ENCODE measurements at places on chromosomes 1 and 21.

- no peak for DNase-seq
Measured at GRCh38 chr1:183778568-183779433, 26.1 kb upstream of the RGL1 start.

GRCh38 chr1:30403726-30404125 is 319.7 kb downstream of the MATN1 start:
- DNase-seq, result no peak

- DNase-seq, result no peak
Measured at GRCh38 chr1:182191381-182192115, 130.0 kb upstream of the ZNF648 start.

- DNase-seq, result no peak
Measured at GRCh38 chr1:32427264-32427963, 33.2 kb upstream of the BSDC1 start.

DNA sequence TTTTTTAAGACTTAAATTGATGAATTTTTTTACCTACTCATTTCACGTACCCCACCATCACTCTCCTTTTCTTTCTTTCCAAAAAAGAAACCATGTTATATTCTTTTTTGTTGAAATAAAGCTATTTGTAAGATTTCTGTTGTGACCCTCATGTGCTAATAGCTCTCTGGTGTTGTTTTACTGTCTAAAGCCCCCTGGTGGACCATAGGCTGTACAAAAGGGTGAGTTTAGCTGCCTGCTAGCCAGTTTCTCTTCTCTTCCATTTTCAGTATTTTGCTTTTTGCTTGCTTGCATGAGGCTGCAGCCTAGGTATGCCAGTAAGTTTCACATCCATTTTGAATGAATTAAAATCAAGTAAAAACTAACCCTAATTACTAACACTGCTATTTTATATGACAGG is 15.6 kb upstream of the VAMP3 start:
- no peak for DNase-seq

- DNase-seq, result no peak
Measured at GRCh38 chr1:213585959-213586586, 401.7 kb upstream of the PROX1 start.

GRCh38 chr1:157274698-157275534 is 136.7 kb upstream of the ETV3 start:
- no peak for DNase-seq

DNA sequence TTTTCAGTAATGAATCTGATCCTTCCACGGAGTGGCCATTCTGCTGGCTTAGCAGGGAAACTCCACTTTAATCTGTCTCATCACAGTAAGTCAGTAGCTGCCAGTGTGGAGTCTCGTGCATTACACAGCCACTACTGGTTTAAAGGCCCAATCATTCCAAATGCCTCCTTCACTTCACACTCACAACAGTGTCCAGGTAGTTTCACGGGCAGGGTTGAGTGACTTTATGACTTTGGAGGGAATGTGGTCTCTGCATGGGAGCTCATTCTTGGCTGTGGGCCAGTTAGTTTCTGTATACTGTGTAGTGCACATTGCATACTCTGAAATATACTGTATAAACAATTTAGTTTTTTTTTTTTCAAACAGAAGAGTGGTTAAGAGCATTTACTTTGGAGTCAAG is 34.6 kb upstream of the C1orf87 start:
- DNase-seq, result no peak

DNA sequence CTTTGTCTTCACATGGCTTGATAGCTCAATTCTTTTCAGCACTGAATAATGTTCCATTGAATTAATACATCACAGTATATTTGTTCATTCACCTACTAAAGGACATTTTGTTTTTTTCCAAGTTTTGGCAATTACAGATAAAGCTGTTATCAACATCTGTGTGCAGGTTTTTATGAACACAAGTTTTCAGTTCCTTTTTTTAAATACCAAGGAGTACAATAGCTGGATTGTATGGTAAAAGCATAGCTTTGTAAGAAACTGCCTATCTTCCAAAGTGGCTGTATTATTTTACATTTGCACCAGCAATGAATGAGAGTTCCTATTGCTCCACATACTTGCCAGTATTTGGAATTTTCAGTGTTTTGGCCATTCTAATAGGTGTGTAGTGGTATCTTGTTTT is 4.8 kb upstream of the MCOLN2 start:
- DNase-seq, result no peak

DNA sequence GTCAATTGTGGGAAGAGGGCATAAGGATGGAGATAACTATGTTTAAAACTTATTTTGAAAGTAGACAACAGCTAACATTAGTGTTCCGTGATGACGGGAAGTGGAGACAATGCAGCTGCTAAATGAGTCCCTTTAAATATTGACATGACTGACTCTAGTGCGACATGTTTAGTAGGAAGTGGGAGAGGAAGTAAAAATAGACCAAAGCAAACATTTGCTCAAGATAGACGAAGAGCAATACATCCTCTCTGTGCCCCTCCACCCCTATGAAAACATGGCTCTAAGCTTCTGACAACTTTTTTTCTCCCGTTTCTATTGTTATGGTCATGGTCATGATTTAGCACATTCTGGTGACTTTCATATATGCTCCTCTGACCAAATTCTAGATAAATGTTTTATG is 60.0 kb upstream of the HMCN1 start:
- DNase-seq, result no peak

GRCh38 chr21:41868062-41868710 is 11.0 kb downstream of the PRDM15 start:
- peak; percentile 63 for DNase-seq

GRCh38 chr1:35980090-35980489 is 49.2 kb downstream of the AGO3 start:
- no peak for DNase-seq

DNA sequence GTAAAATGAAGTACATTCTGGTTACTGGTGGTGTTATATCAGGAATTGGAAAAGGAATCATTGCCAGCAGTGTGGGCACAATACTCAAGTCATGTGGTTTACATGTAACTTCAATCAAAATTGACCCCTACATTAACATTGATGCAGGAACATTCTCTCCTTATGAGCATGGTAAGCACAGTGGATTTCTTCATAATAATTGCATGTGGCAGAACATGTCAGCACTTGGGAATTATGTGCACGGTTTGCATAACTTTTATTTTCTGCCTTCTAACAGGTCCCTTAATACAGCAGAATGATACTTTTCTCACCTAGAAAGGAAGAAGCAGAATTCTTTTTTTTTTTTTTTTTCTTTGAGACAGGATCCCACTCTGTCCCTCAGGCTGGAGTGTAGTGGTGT is 3.8 kb downstream of the CTPS1 start:
- no peak for DNase-seq

GRCh38 chr1:171251042-171251951 is 3.0 kb downstream of the FMO1 start:
- DNase-seq, result no peak

GRCh38 chr1:238450976-238451375 is 560.3 kb upstream of the ZP4 start:
- DNase-seq, result no peak

- no peak for DNase-seq
Measured at GRCh38 chr1:90616395-90616794, 100.7 kb downstream of the BARHL2 start.

DNA sequence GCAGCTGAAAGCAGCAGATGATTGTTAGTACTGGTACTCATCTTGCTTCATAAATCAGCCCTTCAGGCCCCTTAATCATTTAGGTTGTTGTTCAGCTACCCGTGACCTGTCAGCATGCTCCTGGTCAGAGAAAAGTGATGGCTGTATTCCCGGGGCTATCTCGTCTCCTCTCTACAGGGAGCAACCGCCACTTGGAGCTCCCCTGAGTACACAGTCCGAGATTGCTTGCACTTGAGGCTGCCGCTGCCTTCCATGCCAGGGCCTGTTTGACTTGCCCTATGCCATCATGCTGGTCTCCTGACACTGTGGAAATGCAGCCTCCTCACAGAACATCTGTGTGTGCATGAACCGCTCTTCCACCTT is 97.5 kb downstream of the SPATA46 start:
- DNase-seq, result no peak

- DNase-seq, result no peak
Measured at GRCh38 chr1:58047265-58047858, 499.2 kb downstream of the OMA1 start.

- no peak for DNase-seq
Measured at GRCh38 chr1:118821801-118822200, 166.3 kb downstream of the TBX15 start.

- no peak for DNase-seq
Measured at GRCh38 chr1:73911849-73912248, 286.1 kb downstream of the LRRIQ3 start.

DNA sequence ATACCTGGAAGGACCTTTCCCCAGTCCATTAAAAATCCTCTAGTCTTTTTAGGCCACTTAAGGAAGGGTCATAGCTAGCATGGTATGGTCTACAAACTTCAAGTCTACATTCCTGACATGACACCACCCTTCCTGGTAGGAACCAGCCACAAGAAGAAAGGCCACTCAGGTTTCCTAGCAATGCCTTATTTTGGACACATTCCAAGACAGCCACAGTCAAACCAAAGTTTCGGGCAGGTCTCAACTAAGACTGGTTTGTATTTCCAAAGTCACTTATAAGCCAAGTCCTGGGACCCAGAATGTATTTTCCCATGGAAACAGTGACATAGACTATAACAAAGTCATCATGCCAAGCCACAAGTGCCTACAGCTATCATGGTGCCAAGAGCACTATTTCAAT is 50.6 kb upstream of the SLC44A3 start:
- DNase-seq, result no peak

DNA sequence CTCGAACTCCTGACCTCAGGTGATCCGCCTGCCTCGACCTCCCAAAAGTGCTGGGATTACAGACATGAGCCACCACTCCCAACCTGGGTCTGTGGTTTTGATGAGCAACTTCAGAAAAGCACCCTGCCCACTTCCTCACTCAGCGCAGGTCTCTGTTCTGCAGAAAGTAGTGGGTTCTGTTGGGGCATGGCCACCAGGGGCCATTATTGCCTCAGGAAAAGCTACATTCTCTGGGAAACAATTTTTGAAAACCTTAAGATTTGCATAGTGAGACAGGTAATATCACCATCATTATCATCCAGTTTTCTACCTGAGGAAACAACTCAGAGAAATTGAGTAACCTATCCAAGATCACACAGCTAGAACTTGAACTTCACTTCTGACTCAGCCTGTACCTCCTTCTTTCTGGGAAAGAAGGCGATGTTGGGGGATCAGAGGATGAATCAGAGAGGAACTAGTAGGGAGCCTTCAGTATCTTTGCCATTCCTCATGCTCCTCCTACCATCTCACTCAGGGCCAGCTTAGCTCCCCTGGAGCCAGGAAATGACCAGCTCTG is 7.1 kb upstream of the NES start:
- no peak for DNase-seq

DNA sequence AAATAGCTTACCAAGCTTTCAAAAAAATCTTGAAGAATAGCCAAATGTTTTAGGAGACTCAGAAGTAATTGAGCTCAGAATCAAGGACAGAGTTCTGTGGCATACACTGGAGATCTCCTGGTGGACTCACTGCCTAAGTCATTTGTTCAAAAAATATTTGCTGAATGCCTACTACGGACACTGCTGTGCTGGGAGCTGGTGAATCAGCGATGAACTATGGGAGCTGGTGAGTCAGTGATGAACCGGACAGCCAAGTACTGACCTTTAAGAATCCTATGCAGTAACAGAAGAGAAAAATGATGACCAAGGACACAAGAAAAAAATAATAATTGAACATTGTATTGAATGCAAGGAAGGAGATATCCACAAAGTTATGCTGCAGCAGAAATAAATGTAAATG is 717.9 kb upstream of the CXADR start:
- DNase-seq, result peak; percentile 51

GRCh38 chr21:35019631-35020032 is 29.5 kb downstream of the RUNX1 start:
- DNase-seq, result no peak

- DNase-seq, result no peak
Measured at GRCh38 chr1:41714638-41715389, 203.9 kb downstream of the HIVEP3 start.

DNA sequence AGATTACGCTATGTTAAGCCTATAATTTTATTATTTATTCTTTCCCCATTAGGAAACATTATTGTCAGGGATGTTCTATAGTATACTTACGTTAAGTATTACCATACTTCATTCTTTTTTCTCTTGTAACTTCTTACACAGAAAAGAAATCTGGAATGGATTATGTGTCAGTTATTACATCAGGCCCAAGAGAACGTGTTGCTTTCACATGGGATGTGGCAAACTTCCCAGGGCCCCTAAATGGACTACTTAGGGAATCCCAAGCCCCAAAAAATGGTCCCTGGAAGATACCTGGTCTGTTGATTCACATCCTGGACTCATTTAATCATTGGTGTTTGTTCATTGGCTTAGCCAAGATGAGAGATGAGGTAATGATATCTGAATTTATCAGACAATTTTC is 249.8 kb downstream of the NRIP1 start:
- no peak for DNase-seq

- no peak for DNase-seq
Measured at GRCh38 chr21:32726839-32727686, 750 bp downstream of the SYNJ1 start.

GRCh38 chr1:8962812-8963530 is 17.3 kb downstream of the CA6 start:
- no peak for DNase-seq

All from HFF-Myc (cell line).